ENCODE measurements at places on chromosomes 3 and 15.

- peak; percentile 14 for DNase-seq
Observed at GRCh38 chr15:74552773-74553441, 11.9 kb downstream of the ARID3B start.

GRCh38 chr15:81516461-81516860 is 142.4 kb upstream of the TMC3 start:
- DNase-seq, result no peak

GRCh38 chr15:88447206-88447605 is 20.0 kb downstream of the MRPL46 start:
- no peak for DNase-seq

DNA sequence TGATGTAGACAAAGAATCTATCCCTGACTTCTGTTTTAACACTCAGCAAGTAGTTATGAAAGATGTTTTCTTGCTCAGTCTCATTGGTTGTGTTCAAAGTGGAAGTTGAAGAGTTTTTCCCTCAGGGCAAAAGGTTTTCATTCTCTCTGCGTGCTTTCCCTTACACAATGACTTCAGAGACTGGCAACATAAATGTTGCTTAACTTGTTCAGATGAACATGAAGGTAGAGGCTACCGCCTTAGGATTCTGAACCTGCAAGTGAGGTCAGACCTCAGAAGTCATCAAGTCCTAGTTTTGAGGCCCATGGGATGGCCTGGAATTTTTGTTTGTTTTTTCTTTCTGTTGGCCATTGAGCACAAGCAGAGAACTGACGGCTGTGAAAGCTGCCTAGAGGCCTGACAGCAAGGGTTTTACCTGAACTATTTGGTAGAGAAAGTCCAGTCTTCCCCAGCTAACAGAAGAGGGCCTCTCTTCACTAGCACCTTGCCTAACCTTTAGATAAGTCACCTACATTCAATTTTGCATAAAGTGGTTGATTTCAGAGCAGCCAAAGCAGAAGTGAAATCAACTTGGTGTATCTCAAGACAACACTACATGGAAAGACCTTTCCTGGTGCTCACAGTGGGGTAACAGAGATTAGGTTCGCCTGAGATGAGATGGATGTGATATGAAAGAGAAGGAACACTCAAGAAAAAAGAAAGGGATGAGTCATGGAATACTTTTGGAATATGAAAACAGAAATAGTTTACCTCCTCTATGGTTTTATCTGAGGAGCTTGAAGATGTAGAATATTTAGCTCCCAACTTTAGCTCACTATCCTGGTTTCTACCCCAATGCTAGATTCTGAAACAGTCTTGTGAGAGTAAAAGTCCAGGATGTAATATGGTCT is 53.6 kb upstream of the AP4E1 start:
- peak; percentile 73 for DNase-seq

- DNase-seq, result no peak
Observed at GRCh38 chr3:151926956-151927355, 53.5 kb downstream of the SUCNR1 start.

DNA sequence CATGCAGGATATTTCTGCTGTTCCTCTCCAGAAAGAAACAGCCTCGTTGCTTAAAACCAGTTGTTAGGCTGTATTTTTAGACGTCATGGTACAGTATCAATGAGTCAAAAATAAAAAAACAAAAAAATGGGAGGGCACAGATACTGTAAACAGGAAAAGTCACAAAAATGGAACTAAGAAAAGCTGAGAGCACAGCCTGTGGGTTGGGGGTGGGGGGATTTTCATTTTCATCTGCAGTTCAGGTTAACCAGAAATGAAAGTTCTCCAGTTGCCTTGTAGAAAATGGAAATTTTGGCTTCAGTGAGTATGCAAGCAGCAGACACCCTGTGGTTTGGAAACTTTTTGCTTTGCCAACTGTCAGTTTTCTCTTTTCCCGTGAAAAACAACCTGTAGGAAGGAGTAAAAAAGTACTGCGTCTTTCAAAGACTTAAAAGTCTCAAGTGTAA is 59.0 kb downstream of the FRMD4B start:
- peak; percentile 19 for DNase-seq

- DNase-seq, result no peak
Observed at GRCh38 chr3:72129501-72130094, 344.6 kb upstream of the PROK2 start.

DNA sequence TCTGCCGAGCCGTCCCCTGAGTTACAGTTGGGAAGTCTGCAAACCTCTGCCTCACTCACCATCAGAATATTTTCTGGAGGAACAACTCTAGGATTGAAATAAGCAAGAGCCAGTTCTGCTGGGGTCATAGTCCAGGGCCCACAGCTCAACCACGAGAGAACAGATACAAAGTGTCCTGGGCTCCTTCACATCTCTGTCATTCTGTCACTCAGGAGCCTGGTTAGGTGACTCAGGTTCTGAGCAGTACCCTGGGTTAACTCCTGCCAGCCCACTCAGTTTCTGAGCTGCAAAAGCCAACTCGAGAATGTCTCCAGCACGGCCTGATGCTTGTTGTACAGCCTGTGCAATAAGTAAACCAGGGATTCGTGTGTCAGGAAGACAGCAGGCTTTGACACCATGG is 155.7 kb downstream of the SLCO3A1 start:
- no peak for DNase-seq

DNA sequence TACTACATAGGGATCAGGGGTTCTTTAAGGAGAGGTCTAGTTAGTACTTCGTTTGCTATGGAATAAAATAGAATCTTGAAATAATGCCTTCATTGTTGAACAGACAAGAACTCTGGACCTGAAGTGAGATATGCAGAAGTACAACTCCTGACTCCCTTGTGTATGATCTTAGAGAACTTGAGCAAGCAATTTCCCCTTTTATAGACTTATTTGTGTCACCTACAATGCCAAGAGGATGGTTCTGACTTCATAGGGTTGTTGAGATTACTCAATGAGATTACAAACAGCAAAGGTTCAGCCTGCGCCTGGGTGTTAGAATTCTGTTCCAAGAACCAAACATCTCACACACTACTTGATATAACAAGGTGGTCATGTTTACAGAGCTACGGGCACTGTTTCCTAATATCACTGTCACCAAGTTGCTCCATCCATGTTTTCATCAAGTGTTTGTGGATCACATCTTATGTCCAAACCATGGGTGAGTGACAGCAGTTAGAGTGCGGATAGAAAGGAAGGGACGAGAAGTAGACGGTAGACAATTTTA is 76.7 kb upstream of the ADAMTS9 start:
- DNase-seq, result no peak

GRCh38 chr15:94844538-94845389 is 613.4 kb downstream of the MCTP2 start:
- no peak for DNase-seq

GRCh38 chr3:152299249-152299976 is 30.7 kb downstream of the MBNL1 start:
- DNase-seq, result no peak

DNA sequence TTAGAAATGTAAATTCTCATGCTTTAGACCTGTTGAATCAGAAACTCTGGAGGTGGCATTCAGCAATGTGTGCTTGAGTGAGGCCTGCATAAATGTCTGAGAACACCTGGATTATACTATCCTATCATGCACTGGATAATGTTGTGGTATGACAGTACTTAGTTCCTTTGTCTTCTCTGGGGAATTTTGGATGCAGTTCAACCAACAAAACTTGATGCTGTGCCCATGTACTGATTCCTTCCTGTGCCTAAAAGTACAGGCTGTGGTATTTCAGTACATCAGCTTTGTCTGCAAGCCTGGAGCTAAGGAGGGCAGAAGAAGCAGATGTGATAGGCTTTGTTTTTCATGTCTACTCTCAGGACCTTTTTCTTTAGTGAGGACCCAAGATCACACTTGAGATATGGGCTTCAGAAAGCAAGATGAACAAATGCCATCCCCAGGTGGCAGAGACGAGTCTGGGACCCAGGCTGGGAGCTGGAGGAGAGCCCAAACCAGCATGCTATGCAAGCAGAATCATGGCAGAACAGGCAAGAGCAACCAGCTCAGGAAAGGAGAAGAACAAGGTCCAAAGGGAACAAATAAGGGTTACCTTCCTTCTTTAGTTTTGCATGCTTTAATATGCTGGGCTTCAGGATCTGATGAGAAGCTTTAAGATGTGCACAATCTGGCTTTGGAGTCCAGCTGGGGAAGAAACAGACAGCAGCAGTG is 124.7 kb downstream of the MYRIP start:
- DNase-seq, result no peak

- peak; percentile 21 for DNase-seq
Observed at GRCh38 chr3:51955893-51956770, 951 bp downstream of the GPR62 start.

DNA sequence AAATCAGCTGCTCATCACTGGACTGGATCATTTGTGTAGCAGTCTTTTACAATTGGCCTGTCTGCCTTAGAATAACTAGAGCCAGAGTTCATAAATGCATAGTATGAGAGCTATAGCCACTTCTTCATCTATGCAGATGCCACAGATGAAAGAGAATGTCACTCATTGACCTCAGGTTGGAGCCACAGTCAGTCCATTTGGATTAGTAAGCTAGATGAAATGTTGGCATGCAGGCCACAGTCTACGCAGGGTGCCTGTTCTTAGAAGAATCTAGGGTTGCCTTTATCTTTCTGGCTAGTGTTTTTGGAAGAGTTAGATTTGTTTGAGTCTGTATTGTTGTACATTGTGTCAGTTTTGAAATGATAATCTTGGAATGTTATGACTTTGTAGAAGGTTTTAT is 25.4 kb upstream of the EDEM1 start:
- no peak for DNase-seq

DNA sequence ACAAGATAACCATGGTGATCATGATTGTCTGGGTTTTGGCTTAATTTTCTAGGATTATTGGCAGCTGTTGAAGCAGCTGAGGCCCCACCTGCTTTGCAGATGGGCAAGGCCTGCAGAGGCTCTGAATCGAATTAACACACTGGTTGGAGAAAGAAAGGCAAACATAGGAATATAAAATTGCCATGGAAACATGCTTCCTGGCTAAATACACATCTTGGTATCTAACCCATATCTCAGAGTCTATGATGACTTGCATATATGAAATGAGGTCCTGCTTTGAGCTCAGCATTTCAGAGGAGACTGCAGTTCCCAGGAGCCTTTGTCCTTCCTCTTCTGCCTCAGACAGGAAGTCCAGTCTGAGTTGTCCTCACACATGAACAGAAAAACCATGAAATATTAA is 24.3 kb upstream of the SV2B start:
- no peak for DNase-seq

DNA sequence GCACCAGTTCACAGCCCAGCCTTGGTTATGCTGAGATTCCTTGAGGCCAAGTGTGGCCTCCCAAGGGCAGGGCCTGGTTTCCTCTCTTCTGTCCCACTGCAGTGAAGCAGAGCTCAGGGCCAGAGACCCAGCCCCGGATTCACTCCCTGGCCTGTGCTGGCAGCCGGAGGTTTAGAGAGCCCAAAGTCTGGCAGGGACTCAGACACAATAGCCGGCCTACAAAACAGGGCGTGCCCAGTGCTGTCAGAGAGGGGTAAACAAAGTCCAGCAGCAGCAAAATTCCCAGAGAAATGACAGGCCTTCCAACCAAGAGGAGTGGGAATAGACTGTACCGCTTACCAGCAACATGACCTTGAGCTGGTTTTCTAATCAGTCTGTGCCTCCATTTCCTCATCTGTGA is 14.0 kb downstream of the VIPR1 start:
- DNase-seq, result no peak

DNA sequence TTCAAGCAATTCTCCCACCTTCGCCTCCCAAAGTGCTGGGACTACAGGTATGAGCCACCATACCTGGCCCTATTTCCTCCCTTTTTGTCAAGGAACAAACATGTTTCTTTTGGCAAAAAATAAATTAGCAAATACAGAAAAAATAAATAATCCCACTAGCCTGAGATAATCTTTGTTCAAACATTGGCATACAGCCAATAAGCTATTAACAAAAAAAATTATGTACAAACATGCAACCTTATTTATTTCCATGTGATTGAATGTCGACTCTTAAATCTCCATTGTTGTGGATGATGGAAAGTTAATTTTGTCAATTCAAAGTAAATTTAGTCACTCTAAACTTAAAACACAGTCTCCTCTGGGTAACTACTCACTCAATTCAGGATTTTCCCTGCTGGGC is 18.3 kb upstream of the IL16 start:
- DNase-seq, result no peak

- DNase-seq, result no peak
Observed at GRCh38 chr15:29686445-29687203, 135.6 kb downstream of the TJP1 start.

DNA sequence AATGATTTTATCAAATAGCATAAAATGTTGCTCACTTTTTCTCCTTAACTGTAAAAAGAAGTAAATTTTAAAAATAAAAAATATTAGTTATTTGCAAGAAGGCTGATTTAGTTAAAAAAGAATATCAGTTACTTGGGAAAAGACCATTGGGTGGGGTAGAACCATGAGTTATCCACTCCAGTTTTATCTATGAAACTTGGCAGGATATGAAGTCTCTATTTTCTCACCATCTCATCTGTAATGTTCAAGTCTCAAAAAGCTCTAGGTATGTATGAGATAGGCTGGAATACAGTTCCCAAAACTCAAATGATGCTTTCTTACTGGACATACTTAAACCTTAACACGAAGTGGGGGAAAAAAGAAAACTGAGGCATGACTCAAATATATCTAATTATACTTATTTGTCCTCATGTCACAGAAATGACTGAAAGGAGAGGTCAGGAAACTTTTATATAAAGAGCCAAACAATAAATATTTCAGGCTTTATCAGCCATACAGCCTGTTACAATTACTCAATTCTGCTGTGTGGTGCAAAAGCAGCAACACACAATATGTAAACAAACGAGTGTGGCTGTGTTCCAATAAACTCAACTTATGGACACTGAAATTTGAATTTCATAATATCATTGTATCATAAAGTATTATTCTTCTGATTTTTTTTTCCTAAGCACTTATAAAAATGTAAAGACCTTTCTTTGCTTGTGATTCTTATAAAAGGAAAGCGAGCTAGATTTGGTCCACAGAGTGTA is 131.8 kb downstream of the TBL1XR1 start:
- DNase-seq, result no peak

DNA sequence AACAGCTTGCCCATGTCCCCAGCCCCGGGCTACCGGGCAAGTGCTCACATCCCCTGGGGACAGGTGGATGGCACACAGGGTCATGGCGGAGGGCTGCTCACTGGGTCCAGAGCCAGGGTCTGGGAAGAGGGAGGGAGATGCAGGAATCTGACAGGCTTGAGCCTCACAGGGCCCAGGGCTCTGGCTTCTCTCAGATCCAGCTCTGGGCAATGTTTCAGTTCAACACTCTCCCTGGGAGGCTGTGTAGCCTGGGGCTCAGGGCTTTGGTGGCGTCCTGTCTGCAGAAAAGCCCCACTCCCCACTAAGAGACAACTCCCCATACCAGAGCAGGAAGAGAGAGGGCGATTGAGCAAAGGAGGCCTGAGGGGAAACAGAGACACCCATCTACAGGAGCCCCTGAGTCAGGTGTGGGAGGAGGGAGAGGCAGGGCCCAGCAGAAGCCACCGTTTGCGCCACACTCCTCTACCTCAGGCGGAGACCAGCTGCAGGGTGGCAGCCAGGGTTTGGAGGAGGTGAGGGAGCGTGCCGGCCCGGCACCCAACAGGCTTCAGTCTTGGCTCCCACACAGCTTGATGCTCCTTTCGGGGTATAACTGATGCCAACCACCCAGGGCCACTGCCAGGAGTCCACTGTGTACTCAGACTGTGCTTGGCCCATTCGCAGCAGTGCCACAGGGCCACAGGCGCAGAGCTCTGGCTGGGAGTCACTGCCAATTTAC is 16.8 kb upstream of the SRP14 start:
- DNase-seq, result no peak

GRCh38 chr3:8743021-8743601 is 9.5 kb downstream of the CAV3 start:
- DNase-seq, result peak; percentile 6

- no peak for DNase-seq
Observed at GRCh38 chr3:8560366-8561007, 58.9 kb downstream of the LMCD1 start.

GRCh38 chr3:170128977-170129431 is 52.5 kb downstream of the PHC3 start:
- no peak for DNase-seq

All from inflammatory macrophage (primary cell).